ENCODE measurements at places on chromosomes 12 and 14.

DNA sequence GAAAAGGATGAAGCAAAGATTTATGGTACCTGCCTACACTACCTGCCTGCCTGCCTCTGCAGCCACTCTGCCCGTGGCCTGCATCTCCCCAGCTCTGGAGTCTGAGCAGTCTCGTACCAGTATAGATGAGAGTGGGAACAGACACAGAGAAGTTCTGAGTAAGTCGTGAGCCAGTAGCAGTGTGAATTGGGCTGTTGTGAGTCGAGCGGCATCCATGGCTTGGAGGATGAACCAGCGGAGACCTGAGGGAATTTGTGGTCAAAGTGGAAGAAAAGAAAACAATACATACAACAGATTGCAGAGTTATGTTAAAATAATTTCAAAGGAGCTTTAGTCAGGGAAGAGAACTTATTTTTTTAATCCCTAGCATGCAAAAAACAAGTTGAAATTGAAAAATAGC is 25.3 kb downstream of the C2CD5 start:
- no peak for DNase-seq
- no peak overlapping the region for H3K27ac ChIP-seq
- no peak overlapping the region for H3K4me3 ChIP-seq

DNA sequence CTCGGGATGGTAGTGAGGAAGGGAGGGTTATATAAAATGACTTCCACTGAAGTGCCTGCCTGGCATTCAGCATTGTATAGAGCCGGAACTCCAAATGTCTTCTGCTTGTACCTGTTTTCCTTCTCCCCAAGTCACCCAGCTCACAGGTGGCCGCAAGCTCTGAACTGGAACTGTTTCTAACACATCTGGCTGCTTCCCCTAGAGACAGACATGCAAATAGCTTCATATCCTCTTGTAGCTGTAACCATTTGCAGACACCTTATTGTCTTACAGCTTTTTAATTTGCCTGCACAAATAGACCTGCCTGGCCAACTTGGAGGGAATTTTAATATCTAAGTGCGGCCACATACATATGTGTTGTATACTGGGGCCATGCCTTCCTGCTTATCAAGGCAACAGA is 126.0 kb downstream of the CHST11 start:
- no peak overlapping the region for H3K27ac ChIP-seq
- H3K36me3 ChIP-seq, result no peaks in the 10 kb centered on the region
- no peak for DNase-seq
- no peak overlapping the region for H3K4me3 ChIP-seq
- peaks cover 4% of the 10 kb centered on the region for H3K4me1 ChIP-seq

DNA sequence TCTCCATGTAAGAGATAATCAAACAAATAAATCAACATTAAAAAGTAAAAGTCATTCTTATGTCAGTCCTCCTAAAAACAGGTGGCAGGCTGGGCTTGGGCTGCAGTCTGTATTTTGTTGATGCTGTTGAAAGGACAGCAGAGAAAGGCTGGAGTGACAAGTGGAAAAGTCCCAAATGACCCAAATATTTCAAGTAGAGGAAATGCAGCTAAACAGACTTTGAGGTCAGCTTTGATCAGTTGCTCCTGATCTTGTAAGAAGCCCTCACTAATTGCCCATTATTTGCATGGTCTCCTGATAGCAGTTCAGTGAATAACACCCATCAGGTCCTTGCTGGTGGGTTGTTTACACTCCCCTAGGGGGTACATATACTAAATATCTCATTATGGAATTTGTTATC is 24.9 kb downstream of the TBX3 start:
- no peak overlapping the region for H3K4me3 ChIP-seq
- no peak for DNase-seq
- no peaks in the 10 kb centered on the region for H3K4me1 ChIP-seq
- no peak overlapping the region for H3K27ac ChIP-seq

DNA sequence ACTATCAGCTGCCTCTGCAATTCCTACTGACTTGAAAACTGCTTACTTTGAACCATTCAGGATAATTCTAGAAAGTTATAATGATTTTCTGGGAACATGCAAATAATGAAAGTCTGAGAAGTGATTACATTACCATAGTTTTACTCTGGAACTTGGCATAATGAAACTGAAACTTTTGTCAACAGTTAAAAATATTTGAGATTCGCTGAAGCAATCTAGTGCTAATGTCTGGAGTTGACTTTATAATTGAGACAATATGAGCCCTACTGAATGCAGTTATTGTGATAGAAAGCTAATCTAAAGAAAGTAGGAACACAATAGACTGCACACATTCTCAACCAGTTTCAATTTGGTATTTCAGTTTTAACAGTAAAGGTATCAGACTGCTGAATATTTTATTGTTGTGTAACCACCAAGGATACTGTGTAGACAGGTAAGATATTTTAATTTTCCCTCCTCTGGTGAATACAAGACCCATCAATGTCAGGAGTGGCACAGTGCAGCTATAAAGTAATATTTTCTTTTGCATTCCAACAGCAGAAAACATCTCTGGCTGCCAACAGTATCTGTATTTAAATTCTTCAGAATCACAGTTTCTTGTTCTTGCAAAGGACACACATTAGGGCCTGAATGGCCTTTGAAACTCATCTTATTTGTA is 483.5 kb downstream of the ATP23 start:
- DNase-seq, result no peak
- no peaks in the 10 kb centered on the region for H3K36me3 ChIP-seq
- H3K27me3 ChIP-seq, result no peaks in the 10 kb centered on the region
- H3K27ac ChIP-seq, result no peak overlapping the region
- H3K4me1 ChIP-seq, result no peaks in the 10 kb centered on the region

DNA sequence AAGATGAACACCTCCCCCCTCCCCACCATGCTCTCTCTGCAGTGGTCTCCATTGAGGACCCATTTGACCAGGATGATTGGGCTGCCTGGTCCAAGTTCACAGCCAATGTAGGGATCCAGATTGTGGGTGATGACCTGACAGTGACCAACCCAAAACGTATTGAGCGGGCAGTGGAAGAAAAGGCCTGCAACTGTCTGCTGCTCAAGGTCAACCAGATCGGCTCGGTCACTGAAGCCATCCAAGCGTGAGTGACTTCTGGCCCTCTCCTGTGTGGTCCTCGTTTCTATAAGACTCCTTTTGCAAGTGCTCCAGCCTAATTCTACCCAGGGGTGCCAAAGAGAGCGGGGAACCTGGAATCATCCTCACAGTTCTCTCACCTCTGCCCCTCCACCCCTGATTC is 6.2 kb upstream of the ATN1 start:
- H3K4me1 ChIP-seq, result peaks cover 3% of the 10 kb centered on the region
- no peak for DNase-seq
- H3K27me3 ChIP-seq, result no peaks in the 10 kb centered on the region
- peaks cover 33% of the 10 kb centered on the region for H3K36me3 ChIP-seq

Measured in effector memory CD4-positive, alpha-beta T cell (primary cell).